Stimulated activated CD4-positive, alpha-beta T cell treated with anti-CD3 and anti-CD28 coated beads, TNF-alpha, amount 100 ng/mL, for 24 hours (primary cell): ENCODE measurements at places on chromosomes 11 and 22.

- no peak for DNase-seq
These were observed 41.3 kb upstream of the VPREB1 start for GRCh38 chr22:22203048-22203971.

- DNase-seq, result no peak
These were observed 22.0 kb upstream of the CD81 start for GRCh38 chr11:2355000-2355644.

DNA sequence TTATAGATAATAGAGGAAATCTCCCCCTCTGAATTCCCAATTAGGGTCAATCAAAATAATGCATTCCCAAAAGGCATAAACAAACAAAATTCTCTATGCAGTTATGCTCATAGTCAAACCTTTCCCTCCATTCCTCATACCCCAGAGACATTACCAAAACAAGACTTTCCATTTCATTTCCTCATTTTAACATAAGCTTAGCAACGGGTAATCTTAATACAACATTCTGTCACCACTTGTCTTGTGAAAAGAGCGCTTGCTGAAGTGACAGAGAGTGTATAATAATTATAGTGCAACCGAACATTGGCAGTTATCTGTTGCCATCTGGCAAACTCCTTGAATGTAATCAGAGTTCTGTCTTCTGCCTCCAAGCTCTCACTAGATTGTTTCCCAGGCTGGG is 1.2 kb upstream of the SLN start:
- DNase-seq, result no peak

DNA sequence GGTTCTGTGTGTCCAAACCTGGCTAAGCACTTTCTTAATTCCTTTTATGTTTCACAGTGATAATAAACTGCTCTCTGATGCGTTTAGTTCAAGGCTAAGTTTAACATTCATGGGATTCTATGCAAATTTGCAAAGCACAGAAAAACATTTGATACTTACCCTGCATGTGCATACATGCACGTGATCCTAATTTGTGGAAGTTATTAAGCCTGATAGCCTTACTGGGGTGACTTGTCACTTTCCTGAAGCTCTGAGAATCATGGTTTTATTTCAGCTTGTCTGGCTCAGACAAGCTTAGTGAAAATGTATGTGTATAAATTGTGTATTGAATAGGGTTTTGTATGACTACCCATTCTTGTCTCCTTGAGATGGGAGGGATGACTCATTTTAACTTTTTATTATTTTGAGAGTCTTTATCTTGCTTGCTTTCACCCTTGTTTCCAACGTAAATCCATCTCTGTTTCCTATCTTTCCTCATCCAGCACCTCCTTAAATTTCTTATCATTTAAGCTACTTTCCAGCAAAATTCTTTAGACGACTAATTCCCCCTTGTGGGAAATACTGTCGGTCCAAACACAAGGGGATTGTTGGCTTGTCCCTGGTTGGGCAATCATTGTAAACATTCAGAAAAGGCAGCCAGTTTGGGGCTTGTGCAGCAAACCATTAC is 167.1 kb downstream of the C11orf91 start:
- DNase-seq, result no peak

- no peak for DNase-seq
These were observed 174.8 kb upstream of the MTMR2 start for GRCh38 chr11:96098511-96099241.

GRCh38 chr11:121465709-121466062 is 12.9 kb upstream of the SORL1-AS1 start:
- DNase-seq, result no peak

GRCh38 chr11:108645970-108646369 is 18.9 kb upstream of the DDX10 start:
- DNase-seq, result no peak

- no peak for DNase-seq
These were observed 2.8 kb downstream of the SIAE start for GRCh38 chr11:124670732-124671131.

GRCh38 chr11:120539667-120540369 is 28.3 kb downstream of the GRIK4 start:
- no peak for DNase-seq
